Lower leg skin (tissue), 4 donors: ENCODE measurements at places on chromosomes 3 and 15.

DNA sequence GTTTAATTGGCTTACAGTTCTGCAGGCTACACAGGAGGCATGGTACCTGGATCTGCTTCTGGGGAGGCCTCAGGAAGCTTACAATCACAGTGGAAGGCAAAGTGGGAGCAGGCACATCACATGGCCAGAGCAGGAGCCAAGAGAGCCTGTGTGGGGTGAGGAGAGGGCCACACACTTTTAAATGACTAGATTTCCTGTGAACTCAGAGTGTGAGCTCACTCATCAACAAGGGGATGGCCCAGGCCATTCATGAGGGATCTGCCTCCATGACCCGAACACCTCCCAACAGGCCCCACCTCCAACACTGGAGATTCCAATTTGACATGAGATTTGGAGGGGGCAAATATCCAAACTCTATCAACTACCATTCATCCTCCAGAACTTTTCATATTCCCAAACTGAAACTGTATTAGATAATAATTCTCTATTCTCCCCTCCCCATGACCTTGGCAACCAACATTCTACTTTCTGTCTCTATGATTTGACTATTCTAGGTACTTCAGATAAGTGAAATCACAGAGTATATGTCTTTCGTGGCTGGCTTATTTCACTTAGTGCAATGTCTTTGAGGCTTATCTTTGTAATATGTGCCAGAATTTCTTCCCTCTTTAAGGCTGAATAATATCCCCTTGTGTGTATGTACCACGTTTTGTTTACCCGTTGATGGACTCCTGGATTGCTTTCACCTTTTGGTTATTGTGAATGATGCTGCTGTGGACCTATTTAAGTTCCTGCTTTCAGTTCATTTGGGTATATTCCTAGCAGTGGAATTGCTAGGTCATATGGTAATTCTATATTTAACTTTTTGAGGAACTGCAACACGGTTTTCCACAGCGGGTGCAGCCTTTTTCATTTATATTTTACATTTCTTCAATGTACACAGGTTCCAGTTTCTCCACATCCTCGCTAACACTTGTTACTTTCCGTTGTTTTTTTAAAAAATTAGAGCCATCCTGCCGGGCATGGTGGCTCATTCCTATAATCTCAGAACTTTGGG, 43.8 kb downstream of the TKT start:
- DNase-seq, result no peak

GRCh38 chr3:31503456-31503855, 29.3 kb upstream of the STT3B start:
- no peak for DNase-seq

- no peak for DNase-seq
Measured at GRCh38 chr3:110397115-110397514, 674.5 kb upstream of the NECTIN3 start.

DNA sequence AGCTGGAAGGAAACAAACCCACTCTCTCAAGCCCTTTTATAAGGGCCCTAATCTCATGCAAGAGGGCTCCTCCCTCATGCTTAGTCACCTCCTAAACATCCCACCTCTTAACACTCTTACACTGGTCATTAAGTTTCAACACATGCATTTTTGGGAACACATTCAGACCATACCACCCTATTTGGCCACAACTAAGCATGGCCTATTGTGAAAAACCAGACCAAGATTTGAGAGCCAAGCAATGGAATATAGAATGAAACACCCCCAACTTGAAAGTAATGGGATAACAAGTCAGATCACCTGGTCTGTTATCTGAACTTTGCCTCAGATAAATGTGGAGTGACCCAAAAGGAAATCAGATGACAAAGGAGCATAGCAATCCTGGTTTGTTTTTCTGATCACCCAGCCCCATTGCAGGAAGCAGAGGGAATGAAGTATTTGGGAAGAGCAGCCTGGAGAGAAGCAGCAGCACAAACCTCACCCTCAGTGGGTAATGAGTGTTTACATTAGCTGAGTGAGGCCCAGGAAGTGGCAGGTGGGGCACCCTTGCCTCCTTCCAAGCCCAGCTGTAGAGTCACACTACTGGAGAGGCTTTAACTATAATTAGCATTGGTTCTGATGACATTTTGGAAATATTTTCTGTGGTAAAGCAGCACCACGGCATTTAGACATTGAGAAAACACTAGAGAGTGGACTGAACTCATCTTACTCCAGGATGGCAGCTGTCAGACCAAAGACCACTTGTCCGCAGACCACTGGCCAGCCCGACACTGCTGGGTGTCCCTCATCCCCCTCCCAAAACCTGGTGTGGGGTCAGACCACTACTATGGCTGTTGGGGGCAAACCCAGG, 48.8 kb upstream of the PRTG start:
- DNase-seq, result no peak

DNA sequence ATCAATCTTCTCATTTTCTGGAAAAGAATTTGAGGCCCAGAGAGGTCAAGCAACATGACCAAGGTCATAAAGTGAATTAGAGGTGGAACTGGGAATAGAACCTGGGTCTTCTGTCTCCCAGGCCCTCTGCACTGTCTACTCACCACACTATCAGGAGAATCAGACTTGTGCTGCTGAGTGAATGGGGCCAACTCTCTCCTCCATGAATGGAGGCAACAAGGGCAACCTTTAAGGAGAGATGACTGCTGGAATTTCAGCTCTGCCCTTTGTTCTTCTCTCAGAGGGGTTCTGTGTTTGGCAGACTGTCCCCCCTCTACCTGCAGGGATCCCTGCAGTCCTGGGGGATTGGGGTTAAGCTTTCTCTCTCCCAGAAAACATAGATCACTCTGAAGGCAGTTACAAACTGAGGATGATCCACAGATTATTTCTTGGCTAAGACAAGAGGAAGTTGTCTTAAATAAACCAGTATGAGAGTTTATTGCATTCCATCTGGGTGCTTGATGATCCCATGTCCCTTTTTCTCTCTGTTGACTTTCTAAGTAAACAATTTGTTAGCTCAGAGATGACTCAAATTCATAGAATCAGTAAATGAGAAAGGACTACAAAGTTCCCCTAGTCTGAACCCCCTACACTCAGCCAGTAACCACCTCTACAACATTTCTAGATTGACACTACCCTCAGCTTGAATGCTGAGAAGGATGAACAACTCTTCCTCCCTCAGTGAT, 99.0 kb upstream of the LIPC start:
- no peak for DNase-seq

- DNase-seq, result peak; percentile 91
Measured at GRCh38 chr15:73051391-73051806, 864 bp upstream of the NEO1 start.

DNA sequence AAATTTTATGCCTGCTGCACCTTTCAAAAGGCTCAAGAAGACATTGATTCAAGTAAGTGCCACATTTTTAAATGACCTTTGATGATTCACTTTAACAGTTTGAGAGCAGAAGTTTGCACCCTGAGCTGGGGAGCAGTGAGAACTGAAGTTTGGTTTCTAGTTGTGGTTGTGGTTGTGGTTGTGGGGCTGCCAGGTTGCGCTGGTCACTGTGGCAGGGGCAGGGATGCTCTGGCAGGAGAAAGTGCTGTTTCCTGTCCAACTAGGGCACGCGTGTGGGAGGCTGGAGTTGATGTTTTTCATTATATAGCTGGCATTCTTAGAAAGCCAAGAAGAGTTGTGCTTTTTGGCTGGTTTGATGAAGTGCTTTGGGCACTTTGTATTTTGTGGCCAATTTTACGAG, 339.7 kb upstream of the NR2F2 start:
- DNase-seq, result no peak

- DNase-seq, result no peak
Measured at GRCh38 chr15:45555934-45556608, 31.1 kb upstream of the BLOC1S6 start.

GRCh38 chr3:110495201-110495927, 576.3 kb upstream of the NECTIN3 start:
- DNase-seq, result no peak

DNA sequence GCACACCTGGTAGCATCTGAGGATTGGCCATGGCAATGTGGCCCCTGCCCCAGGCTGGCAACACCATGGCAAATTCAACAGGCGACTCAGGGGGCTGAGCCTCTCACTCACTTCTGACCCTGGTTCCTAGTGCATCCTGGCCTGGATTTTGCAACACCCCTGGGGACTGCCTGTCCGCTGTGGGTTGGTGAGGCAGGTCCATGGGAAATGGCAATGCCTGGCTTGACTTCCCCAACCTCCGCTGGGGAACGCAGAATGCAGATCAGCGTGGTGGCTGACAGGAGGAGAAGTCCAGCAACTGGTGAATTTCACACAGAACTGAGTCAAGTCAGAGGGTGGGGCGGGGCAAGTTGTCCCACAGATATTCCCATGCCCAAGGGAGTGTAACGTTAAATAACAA, 3.9 kb upstream of the PSTPIP1 start:
- no peak for DNase-seq

GRCh38 chr3:114508208-114508607, 214.4 kb downstream of the TIGIT start:
- DNase-seq, result no peak

- no peak for DNase-seq
Measured at GRCh38 chr15:31294067-31294466, 32.6 kb upstream of the KLF13 start.

- DNase-seq, result no peak
Measured at GRCh38 chr3:134815519-134815918, 20.5 kb downstream of the EPHB1 start.

GRCh38 chr3:189309400-189309975, 137.7 kb downstream of the TPRG1 start:
- no peak for DNase-seq

GRCh38 chr3:58256061-58256460, 18.5 kb downstream of the ABHD6 start:
- no peak for DNase-seq

GRCh38 chr3:42192334-42193200, 73.4 kb downstream of the CCK start:
- no peak for DNase-seq

DNA sequence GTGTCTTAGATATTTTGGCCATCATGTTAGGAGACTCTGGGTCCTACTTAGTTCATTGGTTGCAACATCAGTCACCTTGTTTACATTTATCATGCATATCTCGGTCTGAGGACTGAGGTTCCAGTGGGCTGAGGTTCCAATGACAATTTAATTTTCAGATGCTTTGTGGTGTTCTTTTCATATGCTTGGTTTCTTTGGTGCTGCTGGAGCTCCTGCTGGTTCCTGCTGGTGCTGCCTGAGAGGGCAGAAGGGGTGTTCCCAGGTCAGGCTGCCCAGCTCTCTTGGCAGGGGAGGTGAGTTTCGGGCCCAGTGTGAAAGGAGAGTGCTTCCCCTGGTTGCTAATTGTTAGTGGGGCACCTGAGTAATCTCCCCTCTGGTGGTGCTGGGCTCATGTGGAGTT, 6.9 kb upstream of the KLHL40 start:
- peak; percentile 66 for DNase-seq

GRCh38 chr15:65275104-65275727, 11.5 kb downstream of the PARP16 start:
- no peak for DNase-seq

- no peak for DNase-seq
Measured at GRCh38 chr15:44308415-44308814, 19.9 kb downstream of the GOLM2 start.

DNA sequence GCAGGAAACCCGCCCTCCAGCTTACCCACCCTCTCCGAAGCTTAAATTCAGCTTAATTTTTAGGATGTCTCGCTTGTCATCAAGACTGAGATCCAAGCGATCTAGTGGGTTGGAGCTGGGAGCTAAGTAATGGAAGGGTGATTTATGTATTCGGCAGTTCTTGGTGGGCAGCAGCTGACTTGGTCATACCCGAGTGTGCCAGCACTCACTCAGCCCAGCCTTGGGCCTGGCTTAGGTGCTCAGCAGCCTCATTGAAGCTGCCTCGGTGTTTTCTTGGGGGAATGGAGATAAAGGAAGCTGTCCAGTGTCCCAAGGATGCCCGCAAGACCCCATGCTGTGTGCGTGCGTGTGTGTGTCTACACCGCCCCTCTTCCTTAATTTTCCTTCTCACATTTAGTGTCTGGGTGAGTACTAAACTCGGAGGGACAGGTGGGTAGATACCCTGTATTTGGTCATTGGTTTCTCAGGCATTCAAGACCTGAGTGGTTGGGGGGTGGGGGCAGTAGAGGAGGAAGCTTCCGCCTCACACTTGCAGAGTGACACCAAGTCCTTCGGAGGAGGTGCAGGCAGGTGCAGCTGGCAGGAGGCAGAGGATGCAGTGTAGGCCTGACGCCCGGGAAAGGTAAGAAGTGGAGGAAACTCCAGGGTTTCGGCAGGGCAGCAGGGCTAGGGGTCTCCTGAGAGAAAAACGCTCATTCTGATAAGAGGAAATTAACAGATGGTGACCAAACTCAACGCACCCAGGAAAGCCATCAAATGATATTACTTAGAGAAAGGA, 92.8 kb downstream of the PCSK6 start:
- DNase-seq, result no peak

DNA sequence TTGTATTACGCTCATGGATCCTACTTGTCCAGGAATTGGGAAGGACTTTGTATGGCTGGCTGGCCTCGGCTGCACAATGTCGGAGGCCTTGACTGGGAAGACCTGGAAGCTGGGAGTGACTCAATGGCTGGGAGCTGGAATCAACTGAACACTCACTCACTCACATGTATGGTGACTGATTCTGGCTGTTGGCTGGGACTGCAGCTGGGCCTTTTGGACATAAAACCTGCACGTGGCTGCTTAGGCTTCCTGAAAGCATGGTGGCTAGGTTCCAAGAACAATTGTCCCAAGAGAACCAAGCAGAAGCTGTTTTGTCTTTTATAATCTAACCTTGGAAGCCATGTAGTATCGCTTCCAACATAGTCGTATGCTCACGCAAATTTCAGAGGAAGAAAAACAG, 38.0 kb upstream of the CMTM8 start:
- DNase-seq, result no peak

DNA sequence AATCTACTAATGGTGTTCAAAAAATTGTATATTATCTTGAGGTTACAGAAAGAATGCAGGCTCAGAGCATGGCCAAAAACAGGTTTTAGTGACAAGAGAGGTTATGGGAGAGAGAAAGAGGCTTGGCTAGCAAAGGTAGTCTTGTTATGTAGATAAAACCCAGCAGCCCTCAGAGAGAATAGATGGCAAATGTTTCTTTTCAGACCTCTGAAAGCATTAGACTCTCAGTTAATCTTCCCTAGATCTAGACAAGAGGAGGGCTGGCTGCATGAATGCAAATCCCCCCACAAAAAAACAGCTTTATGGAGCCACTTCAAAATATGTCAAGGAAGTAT, 62.2 kb downstream of the OSTN start:
- DNase-seq, result no peak
